ENCODE measurements at places on chromosomes 1 and 21.

- DNase-seq = no peak
These were observed 455 bp downstream of the UCHL5 start for GRCh38 chr1:193058529-193059281.

- no peak for DNase-seq
These were observed 58.4 kb downstream of the NFIA start for GRCh38 chr1:61140778-61141177.

DNA sequence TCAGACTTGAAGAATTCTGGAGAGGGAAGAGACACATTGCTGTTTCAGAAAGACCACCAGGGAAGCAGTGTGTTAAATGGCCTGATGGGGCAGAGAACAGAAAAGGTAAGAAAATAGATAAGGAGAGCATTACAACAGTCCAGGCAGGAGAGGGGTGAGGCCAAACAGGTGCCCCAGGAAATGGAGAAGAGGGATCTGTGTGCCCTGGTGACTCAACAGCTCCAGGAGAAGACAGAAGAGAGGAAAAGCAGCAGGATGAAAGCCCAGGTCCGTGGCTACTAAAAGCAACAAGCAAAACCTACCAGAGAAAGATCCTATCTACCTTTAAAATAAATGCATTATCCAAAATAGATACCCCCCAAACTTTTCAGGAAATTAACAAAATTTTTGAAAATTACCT is 9.2 kb downstream of the TP53BP2 start:
- no peak for DNase-seq

- no peak for DNase-seq
These were observed 24.9 kb upstream of the C1orf105 start for GRCh38 chr1:172395576-172395975.

- DNase-seq = no peak
These were observed 24.8 kb downstream of the S100A6 start for GRCh38 chr1:153510984-153511410.

DNA sequence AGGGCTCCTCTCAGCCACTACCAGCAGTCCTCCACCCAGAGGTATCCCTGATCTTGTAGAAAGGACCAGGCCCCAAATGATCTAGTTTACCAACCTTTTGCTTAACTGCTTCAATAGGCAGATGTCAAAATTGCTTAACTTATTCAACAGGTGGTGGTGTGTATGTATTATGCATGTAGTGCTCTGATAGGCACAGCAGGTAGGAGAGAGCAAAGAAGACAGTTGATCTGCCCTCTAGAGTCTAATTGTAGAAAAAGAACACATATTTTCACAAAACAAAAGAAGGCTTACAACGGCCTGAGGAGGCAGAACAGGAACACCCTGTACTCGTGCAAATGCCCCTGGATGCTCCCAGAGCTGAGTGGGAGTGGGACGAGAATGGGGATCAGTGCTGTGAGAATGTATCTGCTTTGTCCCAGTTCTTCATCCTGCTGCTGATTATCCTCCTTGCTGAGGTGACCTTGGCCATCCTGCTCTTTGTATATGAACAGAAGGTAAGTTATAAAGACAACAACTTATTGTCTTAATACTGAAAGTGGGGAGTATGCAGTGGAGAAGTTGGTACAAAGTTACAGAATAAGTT is 21.1 kb downstream of the CD53 start:
- no peak for DNase-seq

GRCh38 chr1:160675641-160676410 is 29.0 kb upstream of the SLAMF1 start:
- DNase-seq = no peak

- DNase-seq = no peak
These were observed 225.4 kb downstream of the FOXD2 start for GRCh38 chr1:47663286-47663685.

- no peak for DNase-seq
These were observed 152.8 kb downstream of the ZSCAN20 start for GRCh38 chr1:33624991-33625870.

DNA sequence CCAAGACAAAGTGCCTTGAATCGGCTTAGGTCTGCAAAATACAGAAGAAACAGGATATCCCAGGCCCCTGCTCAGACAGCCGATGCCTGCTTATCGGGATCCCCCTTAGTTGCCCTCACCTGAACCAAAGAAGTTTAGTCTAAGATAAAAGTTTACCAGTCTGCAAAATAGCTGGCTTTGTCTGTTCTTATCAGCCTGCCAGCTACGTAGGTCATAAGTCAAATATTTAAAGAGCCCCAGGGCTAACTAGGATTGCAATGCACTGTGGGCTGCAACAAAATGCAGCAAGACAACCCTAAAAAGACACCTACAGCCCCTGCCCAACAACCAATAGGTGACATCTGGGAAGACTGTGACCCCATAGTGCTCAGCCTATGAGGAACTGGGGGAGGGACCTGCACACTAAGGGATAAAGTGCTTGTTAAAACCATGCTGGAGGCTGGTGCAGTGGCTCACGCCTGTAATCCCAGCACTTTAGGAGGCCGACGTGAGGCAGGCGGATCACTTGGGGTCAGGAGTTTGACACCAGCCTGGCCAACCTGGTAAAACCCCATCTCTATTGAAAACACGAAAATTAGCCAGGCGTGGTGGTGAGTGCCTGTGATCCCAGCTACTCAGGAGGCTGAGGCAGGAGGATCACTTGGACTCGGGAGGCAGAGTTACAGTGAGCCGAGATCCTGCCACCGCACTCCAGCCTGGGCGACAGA is 27.4 kb downstream of the LRRC3 start:
- no peak for DNase-seq
